ENCODE measurements at places on chromosomes 1 and 21.
A peak's percentile ranks its signal among the peaks of the same experiment; 100 is the strongest.

- DNase-seq: no peak
These were observed 1.4 kb downstream of the RCAN3 start for GRCh38 chr1:24503870-24504523.

GRCh38 chr1:155691992-155692528 is 3.2 kb downstream of the DAP3 start:
- no peak for DNase-seq

DNA sequence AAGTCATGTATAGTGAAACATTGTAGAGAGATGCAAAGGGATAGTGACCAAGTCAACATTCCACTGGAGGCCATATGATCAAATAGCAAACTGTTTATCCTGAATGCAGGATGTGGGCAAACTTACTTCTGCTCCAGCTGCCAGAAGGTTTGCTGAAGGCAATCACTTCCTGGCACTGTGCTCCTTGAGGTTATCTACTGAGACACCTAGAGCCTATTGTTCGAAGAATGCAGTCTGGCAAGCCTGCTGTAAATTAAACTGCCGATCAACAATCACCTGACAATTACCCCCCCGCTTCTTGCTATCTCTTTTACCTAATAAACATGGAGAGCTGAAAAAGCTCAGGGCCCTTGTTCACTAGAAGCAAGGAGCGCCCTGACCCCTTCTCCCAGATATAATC is 139.4 kb upstream of the B3GALT2 start:
- no peak for DNase-seq

- peak; percentile 30 for DNase-seq
These were observed 19.8 kb upstream of the HSPG2 start for GRCh38 chr1:21956720-21957552.

DNA sequence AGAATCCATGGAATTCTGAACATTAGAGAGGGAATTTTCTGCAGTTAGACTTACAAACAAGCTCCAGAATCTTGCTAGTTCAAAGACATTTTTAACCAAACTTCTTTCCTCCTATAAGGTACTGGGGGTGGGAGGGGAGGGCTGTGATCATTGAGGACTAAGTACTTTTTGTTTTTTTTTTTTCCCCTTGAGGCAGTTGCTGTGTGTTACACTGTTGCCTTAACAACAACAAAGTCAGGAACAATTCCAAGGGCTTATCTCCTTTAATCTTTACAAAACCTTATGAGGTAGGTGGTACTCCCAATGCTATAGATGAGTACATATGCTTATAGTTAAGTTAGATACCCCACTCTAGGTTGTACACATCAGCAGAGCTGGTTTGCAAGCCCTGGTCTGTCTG is 62.9 kb downstream of the PPP1R12B start:
- no peak for DNase-seq

- DNase-seq: no peak
These were observed 9.8 kb downstream of the MT1HL1 start for GRCh38 chr1:236994450-236994849.

GRCh38 chr1:115839029-115839678 is 1.8 kb downstream of the NHLH2 start:
- no peak for DNase-seq
